ENCODE measurements at places on chromosomes 5 and 9.

GRCh38 chr9:92381775-92382174, 22.6 kb downstream of the OGN start:
- no peak for DNase-seq

DNA sequence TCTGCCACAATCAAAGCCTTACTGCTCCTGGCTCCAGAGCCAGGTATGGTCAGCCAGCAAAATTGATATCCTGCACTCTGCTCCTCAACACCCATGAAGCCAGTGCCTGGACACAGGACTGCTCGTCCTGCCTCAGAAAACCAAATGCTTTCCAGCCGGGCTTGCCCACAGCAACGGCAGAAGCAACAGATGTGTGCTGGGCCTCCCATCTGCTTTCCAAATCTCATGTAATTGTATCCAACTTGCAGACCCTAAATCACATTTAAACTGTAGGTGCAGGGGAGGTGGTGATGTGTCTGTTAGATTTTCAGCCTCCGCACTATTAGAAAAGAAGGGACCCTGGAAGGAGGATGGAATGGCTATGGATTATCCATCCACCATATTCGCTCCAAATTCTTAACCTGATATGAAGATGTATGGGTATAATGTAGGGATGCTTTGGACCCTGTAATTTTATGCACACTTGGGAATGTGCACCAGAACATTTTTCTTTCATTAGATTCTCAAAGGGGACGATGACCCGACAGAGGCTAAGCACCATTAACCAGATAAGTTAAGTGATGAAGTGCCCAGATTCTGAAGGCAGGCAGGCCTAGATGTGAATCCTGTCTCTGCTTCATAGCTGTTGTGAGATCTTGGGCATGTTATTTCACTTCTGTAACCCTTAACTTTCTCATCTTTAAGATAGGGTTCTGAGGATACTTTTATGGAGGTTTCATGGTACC, 58.2 kb downstream of the EXOSC2 start:
- no peak for DNase-seq

GRCh38 chr9:69192214-69192613, 18.1 kb downstream of the TJP2 start:
- no peak for DNase-seq

DNA sequence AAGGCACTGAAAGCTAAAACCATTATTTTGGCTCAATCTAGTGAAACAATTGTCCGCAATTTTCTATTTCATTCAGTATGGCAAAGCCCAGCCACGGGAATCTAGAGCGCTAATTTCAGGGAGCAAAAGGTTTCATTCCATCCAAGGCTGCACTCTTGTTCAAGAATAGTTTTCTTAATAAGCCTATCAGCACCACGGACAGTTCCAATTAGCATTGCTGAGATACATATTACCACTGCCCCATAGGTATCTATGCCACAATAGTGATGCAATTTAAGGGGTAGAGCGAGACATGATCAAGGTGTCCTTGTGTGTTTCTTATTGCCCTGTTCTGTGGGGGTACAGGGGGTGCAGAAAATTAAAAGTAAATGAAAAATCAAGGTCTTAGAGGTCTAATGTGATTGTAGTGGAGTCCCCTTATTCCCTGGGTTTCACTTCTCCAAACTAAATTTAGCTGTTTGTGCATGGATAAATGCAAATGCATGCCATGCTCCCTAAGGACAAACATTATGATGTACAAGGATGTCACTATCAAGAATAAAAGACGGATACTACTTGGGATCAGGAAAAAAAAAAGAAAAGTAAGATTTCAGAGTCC, 45.5 kb downstream of the SPOCK1 start:
- no peak for DNase-seq

DNA sequence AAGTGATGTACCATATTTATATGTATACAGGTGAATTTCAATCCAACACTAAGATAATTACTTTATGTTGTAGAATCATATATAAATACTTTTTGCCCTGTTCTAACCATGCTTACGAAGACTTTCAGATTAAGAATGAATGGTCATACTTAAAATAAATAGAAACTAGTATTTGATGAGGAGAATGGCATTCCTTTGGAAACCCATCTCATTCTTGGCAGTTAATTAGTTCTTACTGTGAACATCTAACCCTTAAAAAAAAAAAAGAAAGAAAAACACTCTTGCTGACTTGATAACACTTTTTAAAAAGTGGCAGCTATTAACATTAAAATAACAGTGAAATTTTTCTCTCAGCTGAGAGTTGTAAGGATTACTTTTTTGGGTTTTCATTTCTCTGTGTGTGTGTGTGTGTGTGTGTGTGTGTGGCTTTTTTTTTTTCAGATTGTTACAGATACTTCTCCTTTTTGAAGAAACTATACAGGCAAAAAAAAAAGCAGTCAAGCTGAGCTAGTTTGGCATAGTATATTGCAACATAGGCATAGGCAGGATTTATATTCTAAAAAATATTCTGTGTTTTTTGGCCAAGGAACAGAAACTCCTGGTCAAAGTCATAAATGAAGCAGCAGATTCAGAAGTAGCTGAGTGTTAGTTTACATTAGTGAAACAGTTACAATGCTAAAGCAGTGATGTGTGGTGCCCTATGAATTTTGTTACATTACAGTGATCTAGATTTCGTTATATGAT, 163.5 kb downstream of the CD180 start:
- no peak for DNase-seq

DNA sequence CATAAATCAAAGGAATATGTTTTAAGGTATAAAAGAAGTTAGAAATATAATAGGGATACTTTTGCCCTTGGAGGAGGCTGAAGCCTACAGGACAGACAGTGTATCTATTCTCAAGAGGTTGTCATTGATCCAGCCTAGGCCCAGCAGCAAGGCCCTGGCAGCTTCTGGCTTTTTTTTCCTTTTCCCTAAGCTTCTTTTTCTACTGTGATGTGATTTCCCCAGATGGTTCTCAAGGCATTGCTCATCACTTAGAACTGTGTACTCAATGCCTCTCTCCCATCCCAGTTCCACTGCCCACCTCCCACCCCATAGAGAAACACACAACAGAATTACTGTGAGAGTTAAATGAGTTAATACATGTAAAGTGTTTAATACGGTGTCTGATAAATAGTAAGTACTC, 88.6 kb downstream of the SLC44A1 start:
- no peak for DNase-seq

- no peak for DNase-seq
Measured at GRCh38 chr5:157116483-157116954, 7.7 kb upstream of the HAVCR2 start.

DNA sequence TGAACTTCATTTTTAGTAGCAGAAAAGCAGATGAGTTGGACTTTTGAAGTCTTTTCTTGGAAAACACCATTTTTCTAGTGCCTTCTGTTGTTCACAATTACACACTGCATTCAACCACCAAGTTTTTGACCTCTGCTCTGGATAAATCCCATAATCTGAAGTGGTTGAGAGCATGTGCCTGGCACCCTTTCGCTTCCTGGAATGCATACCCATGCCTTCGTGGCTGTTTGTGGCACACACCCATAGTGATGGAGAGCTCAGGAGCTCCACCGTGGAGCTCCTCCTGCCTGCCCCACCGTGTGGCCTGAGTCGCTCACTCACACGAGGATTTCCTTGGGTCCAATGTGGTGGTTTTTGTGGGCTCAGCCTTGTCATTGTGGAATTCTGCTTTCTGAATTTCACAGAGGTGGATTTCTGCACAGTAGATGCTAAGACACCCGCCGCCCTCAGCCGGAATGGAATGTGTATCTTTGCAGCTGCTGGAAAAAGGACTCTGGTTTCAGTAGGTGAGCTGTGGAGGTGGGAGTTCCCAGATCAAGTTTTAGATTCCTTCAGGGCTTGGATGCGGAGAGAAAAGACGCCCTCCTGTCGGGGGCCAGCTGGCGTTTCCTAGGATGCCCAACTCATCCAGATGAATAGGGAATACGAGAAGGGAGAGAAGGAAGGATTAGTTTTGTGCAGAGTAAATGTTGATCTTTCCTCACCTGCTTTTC, 500.4 kb downstream of the IRX1 start:
- DNase-seq, result no peak

DNA sequence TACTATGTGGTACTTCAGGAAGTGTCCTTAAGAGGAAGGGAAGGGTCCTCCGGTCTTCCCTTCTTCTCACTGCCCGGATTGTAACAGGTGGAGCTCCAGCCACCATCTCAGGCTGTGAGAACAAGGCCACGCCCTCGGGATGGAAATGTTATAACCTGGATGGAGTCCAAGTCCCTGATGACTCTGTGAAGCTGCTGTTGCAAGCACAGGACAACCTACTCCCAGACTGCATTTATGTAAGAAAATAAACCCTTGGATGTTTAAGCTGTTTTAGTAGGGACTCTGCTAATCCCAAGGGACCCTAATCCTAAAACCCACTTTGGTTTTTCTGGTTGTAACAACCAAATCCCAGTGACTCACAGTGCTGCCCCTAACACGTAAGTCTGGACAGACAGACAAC, 221.6 kb downstream of the ACTL7B start:
- DNase-seq, result no peak

GRCh38 chr5:88663793-88664216, 219.2 kb downstream of the MEF2C start:
- no peak for DNase-seq

DNA sequence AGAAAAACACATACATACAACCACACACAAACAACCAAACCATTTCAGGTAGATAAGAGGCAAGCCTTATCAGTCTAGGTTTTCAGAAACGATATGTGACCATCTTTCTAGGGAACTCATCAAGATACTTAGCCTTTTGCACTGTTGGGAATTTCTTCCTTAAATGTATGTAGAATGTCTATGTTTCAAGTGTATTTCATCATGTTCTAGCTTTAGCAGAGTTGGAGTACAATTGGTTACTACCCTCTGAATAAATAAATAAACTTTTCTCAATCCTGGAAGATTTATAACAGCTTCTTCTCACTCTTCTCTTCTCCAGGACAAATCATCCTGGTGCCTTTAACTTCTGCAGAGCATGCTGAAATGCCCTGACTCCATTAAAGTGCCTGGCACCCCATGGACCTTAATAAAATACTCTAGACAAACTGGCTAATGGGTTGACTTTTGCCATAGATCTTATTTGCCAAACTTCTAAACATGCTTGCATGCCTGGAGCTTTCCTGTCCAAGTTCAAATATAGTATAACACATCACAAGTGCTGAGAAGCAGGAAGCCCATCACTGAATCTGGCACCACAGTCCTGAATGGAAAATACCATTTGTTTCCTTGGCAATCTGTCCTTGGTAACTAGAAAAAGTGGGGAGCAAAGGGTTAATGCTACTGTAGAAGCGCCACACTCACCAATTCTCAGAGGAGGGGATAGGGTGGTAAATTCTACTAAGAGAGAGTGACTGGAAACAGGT, 33.1 kb upstream of the ZNF462 start:
- DNase-seq, result no peak

GRCh38 chr9:36470643-36471290, 70.7 kb upstream of the RNF38 start:
- DNase-seq, result no peak

- DNase-seq, result no peak
Measured at GRCh38 chr9:115649991-115650472, 503.6 kb upstream of the PAPPA start.

DNA sequence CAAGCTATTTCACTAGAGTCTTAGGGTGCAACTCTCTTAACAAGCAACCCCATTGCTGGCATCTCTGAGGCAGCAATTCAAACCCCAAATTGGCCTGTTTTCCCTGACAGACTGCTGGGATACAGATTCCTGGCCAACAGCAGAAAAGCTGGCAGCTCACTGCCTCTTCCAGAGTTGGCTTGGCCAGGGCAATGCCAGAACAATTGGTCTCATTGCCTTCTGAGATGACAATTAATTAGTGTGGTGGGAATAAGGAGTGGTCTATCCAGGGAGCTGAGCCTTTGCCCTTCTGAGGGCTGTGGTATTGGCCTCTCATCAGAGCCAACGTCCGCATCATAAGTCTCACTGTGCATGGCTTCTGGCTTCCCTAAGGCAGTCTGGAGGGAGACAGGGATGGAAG, 183.2 kb downstream of the GNAQ start:
- no peak for DNase-seq

GRCh38 chr9:91100878-91101450, 260.8 kb downstream of the AUH start:
- DNase-seq, result no peak

- no peak for DNase-seq
Measured at GRCh38 chr5:90747693-90748092, 189.1 kb downstream of the ADGRV1 start.

DNA sequence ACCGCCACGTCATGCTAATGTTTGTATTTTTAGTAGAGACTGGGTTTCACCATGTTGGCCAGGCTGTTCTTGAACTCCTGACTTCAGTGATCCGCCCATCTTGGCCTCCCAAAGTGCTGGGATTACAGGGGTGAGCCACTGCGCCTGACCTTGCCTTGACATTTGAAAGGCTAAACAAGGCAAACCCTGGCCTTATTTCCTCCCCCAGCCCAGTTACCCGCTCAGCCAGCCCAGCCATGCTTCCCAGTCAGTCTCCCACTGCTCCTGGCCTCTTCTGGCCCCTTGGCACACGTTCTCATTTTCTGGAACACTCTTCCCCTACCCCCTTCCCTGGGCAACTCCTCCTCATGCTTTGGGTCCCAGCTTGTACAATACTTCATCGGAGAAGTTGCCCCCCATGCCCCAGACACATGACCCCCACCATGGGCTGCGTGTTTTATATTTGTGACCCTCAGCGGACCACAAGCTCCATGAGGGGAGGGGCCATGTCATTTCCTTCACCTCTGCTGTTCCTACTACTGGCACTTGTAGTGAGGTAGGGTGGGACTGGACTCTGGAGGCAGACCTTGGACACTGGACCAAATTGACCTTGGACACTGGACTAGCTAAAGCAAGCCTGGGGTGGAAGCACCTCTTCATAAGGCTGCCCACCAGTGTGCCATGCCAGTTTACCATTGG, 94.4 kb upstream of the IER5L start:
- no peak for DNase-seq

GRCh38 chr5:139652788-139653241, 4.7 kb downstream of the CXXC5 start:
- no peak for DNase-seq

DNA sequence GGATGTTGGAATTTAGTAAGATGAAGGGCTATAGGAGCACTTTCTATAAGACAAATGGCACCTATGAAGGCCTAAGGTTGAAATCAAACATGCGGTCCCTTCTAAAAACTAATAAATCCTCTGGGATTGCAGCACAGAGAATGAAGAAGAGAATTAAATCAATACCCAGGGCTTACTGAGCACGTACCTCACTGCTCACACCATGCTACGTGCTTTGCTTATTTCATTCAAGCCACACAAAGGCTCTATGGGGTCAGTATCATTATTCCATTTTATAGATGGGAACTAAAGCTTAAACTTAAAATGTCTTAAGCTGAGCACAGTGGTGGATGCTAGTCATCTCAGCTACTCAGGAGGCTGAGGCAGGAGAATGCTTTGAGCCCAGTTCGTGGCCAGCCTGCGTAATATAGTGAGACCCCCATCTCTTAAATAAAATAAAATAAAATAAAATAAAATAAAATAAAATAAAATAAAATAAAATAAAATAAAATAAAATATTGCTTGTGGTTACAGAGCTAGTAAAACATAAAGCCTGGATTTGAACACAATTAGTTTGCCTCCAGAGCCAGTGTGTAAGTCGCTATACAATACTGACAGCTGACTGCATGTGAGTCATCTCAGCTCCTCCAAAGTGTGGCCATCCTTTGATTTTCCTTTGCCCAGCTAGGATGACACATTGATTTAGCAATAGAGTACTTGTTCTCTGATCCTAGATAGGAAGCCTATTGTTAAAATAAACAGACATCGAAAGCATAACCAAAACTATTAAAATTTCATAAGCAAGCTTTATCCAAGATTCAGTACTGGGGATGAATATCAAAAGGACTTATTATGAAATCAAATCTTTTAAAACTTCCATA, 20.9 kb upstream of the DPYSL3 start:
- DNase-seq, result no peak
